ENCODE measurements at places on chromosomes 2 and 18.

DNA sequence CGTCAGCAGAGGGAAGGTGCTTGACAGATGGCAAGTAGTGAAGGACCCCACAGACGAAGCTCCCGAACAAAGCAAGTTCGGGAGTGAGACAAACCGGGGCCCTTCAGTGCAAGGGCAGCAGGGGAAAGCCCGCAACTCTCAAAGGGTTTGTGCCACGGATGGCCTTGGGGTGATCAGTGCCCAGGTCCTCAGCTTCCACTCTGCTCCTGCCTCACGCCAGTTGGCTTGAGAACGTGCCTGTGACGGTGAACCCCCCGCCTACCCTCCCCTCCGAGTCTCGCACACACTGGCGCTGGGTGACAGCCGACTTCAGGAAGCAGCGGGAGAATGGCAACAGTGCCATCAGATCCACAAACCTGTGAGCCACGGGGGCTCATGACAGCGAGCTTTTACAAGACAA is 56.8 kb upstream of the SALL3 start:
- H3K27ac ChIP-seq: no peak overlapping the region
- H3K27me3 ChIP-seq: no peaks in the 10 kb centered on the region
- no peak overlapping the region for H3K4me3 ChIP-seq
- no peaks in the 10 kb centered on the region for H3K36me3 ChIP-seq

DNA sequence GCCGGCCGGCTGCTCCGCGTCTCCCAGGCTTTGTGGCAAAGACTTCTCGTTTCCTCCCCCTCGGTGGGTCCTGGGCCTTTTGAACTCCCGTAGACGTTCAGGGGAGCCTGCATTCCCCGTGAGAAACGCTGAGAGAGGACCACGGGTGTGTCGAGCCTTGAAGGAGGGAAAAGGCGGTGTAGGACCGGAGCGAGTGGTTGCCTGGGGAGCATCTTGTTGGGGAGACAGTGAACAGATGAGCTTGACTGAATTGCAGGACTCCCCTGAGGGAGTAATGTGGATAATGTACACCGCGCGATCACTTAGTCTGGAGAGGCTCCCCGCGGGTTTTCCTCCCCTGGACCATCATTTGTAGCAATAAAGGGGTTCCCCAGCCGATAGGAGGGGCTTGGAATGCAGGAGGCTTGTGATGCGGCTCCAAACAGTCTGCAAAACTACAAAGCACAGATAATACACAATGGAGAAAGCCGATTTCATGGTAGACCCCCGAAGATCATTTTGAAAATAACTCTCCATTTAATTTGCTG is 769 bp downstream of the ALMS1 start:
- peaks cover 10% of the 10 kb centered on the region for H3K36me3 ChIP-seq
- peaks cover 28% of the 10 kb centered on the region for H3K4me1 ChIP-seq
- H3K27me3 ChIP-seq: peaks cover 5% of the 10 kb centered on the region
- no peak for DNase-seq

GRCh38 chr18:44117821-44118220 is 562.9 kb upstream of the SETBP1 start:
- H3K4me1 ChIP-seq: no peaks in the 10 kb centered on the region
- no peaks in the 10 kb centered on the region for H3K36me3 ChIP-seq
- no peak overlapping the region for H3K4me3 ChIP-seq
- H3K27ac ChIP-seq: no peak overlapping the region
- H3K27me3 ChIP-seq: no peaks in the 10 kb centered on the region

DNA sequence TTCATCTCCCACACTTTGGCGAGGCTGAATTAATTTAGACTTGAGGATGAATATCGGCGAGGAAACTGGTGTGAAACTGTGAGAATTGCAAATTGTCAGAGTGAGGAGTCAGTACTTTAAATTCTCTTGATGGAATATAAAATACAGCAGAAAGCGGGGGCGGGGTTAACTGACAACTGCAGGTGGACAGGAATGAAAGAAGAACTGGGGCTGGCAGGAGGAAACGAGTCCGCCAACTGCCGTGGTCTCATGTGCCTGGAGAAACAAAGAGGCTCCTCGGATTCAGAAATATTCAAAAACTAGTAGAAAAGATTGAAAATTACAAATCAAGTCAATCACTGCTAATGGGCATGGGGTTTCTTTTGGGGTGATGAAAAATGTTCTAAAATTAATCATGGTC is 44.3 kb downstream of the MOGAT1 start:
- H3K4me1 ChIP-seq: no peaks in the 10 kb centered on the region
- H3K27ac ChIP-seq: no peak overlapping the region
- H3K27me3 ChIP-seq: peaks cover 26% of the 10 kb centered on the region
- no peaks in the 10 kb centered on the region for H3K36me3 ChIP-seq
- DNase-seq: no peak

DNA sequence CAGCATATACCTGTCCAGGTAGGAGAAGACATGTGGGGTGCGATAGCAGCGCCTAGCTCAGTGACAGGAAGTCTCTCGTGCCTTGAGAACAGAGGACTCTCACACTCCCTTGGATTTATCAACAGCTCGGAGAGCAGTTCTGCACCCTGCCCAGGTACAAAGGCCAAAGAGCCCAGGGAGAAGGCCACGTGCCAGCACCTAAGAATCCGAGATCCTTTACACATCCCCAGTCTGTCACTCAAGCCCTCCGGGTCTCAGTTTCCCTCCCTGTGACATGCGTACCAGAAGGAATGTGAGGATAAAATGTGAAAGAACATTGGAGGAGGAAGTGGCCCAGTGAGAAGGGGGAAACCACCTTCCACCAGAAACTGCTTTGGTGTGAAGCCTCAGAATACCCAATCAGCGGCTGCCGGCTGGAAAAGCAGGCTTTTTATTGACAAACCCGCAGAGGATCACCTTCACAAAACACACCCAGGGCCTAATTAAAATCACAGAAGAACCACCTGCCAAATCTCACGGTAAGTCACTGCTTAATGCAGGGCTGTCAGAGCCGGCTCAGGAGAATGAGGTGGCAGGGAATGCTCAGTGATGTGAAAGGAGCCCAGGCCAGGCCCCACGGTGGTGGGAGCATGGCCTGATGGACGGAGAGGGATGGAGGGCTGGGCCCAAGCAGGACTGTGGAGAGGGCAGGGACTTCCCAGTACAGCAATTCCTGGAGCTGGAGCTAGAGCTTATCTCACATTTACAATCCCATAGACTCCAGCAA is 66.3 kb downstream of the MYO5B start:
- H3K27me3 ChIP-seq: peaks cover 10% of the 10 kb centered on the region
- H3K4me1 ChIP-seq: no peaks in the 10 kb centered on the region
- no peaks in the 10 kb centered on the region for H3K36me3 ChIP-seq
- no peak for DNase-seq

- H3K4me1 ChIP-seq: no peaks in the 10 kb centered on the region
- no peak for DNase-seq
- no peak overlapping the region for H3K27ac ChIP-seq
Observed at GRCh38 chr18:67276638-67277037, 239.9 kb downstream of the DSEL start.

DNA sequence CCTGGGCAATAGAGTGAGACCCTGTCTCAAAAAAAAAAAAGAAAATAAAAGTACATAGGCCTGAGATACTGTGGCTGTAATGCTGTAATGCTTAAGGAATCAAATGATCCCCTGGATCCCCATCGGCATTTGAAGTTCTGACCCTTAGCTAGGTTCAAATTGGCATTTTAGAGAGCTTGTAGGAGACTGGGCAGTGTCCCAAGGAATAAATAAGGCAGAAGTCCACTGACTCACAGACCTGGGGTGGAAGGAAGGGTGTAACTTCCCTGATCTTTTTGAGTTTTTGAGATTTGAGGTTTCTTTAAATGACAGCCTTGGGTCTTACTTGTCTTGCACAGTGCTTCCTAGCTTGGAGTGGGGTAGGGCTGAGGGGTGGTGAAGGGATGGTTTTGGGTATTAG is 553.7 kb downstream of the SLC4A3 start:
- no peaks in the 10 kb centered on the region for H3K36me3 ChIP-seq
- no peak overlapping the region for H3K4me3 ChIP-seq
- H3K27ac ChIP-seq: no peak overlapping the region
- H3K27me3 ChIP-seq: no peaks in the 10 kb centered on the region
- H3K4me1 ChIP-seq: no peaks in the 10 kb centered on the region

- peaks cover 31% of the 10 kb centered on the region for H3K36me3 ChIP-seq
- no peak overlapping the region for H3K27ac ChIP-seq
- H3K4me1 ChIP-seq: peaks cover 17% of the 10 kb centered on the region
- H3K4me3 ChIP-seq: no peak overlapping the region
- no peaks in the 10 kb centered on the region for H3K27me3 ChIP-seq
- no peak for DNase-seq
Observed at GRCh38 chr2:190514676-190515075, 19.8 kb downstream of the NEMP2 start.

GRCh38 chr2:237639836-237640220 is 12.4 kb downstream of the LRRFIP1 start:
- no peak overlapping the region for H3K4me3 ChIP-seq
- DNase-seq: no peak
- H3K4me1 ChIP-seq: peaks cover 7% of the 10 kb centered on the region
- H3K36me3 ChIP-seq: peaks cover 9% of the 10 kb centered on the region
- no peak overlapping the region for H3K27ac ChIP-seq
- H3K27me3 ChIP-seq: peaks cover 4% of the 10 kb centered on the region

DNA sequence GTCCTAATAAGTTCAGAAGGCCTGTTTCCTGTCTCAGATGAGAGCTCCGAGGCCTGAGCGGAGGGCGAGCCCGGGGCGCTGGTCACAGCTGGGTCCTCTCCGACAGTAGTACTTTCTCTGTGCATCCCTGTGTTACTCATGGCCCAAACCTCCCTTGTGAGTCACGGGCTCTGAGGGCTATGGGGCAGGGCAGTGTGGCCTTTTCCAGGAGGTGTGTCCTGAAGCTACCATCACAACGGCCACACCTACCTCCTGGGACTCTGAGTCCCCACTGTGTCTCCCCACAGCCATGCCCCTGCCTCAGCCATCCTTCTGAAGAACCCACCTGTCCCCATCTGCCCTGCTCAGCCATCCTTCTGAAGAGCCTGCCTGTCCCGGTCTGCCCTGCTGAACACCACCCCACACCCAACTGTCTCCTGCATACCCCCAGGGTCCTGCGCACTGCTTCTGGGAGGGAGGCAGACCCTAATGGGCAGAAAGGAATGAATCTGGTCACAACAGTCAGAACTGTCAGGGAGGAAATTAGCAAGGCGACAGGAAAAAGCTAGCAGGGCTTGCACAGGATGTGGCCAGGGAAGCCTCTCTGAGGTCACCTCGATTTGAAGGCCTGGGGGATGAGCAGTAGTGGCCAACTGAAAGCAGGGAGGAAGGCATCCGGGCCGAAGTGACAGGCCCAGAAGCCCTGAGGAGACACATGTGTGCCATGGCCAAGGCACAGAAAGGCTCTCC is 145.4 kb upstream of the RIOK3 start:
- peak overlapping the region; percentile 80 for H3K4me3 ChIP-seq
- H3K36me3 ChIP-seq: peaks cover 8% of the 10 kb centered on the region
- peak; percentile 67 for DNase-seq
- no peaks in the 10 kb centered on the region for H3K27me3 ChIP-seq
- peak overlapping the region; percentile 86 for H3K27ac ChIP-seq

GRCh38 chr2:99682275-99683060 is 192.7 kb upstream of the REV1 start:
- no peaks in the 10 kb centered on the region for H3K36me3 ChIP-seq
- no peaks in the 10 kb centered on the region for H3K4me1 ChIP-seq
- H3K27ac ChIP-seq: no peak overlapping the region
- no peak for DNase-seq

DNA sequence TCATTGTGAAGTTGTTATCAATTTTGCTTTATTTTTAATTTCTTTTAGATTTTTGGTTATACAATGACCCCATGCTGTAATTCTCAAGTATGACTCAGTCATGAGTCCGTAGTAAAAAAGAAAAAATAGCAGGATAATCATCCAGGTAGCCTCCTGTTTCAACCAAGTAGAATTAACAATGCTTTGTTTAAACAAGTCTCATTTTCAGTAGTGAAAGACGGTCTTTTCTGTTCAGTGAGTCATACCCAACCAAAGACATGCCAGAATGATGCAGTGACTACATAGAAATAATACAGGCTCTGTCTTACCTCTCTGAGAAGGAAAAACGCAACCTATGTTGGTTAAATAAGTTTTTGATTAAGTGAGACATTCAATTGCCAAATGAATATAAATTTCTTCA is 67.8 kb upstream of the DSC1 start:
- H3K27me3 ChIP-seq: no peaks in the 10 kb centered on the region
- H3K27ac ChIP-seq: no peak overlapping the region
- no peaks in the 10 kb centered on the region for H3K4me1 ChIP-seq
- H3K4me3 ChIP-seq: no peak overlapping the region
- DNase-seq: no peak

- H3K36me3 ChIP-seq: no peaks in the 10 kb centered on the region
- no peak for DNase-seq
- no peaks in the 10 kb centered on the region for H3K4me1 ChIP-seq
- H3K27me3 ChIP-seq: peaks cover 6% of the 10 kb centered on the region
- no peak overlapping the region for H3K4me3 ChIP-seq
Observed at GRCh38 chr2:222554517-222554916, 101.4 kb downstream of the FARSB start.

DNA sequence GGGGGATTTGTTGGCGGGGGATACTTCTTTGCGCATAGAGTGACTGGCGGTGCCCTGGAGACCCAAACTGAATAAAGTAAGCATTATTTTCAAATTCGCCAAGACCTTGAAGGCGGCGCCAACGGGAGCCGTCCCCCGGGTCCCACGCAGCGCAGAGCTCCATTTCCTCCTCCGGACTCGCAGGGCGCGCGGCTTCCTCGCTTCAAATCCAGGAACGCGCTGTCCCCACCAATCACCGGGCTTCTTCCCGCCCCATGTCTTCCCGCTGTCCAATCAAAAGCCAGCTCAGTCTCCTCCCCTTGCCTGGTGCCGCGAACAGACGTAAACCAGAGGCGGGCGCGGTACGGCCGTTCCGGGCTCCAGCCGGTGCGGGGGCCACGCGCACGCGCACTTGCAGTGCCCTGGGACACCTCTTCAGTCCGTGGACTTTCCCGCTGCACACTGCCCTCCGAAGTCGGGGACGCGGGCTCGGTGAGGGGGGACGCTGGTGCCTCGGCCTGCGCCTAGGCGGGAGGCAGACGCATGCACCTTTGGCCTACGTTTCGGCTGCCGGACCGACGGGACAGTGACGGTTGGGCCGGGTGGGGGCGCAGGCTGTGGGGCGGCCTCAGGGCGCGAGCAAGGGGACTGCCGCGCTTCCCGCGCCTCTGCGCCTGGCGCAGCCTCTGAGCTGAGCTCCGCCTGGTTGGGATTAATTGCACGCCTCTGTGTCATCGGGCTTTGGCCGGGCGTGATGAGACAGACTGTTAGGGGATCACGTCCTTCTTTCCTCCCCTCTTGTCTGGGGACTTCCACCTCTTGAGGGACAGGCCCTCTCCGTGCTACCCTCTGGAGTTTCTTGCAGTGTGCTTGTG is at the start of gene CEP192:
Gene CEP192 (plus strand): TSS at position 396 of the 854 bp plus-strand sequence. CDS start 8,063 bp downstream, outside the sequence.
- peaks cover 11% of the 10 kb centered on the region for H3K36me3 ChIP-seq
- H3K27ac ChIP-seq: peak within 1 kb of the TSS; percentile 87
- peaks cover 15% of the 10 kb centered on the region for H3K4me1 ChIP-seq
- peak; percentile 96 for DNase-seq
- no peaks in the 10 kb centered on the region for H3K27me3 ChIP-seq

- no peak overlapping the region for H3K27ac ChIP-seq
- H3K4me1 ChIP-seq: no peaks in the 10 kb centered on the region
- H3K4me3 ChIP-seq: no peak overlapping the region
- no peaks in the 10 kb centered on the region for H3K36me3 ChIP-seq
- DNase-seq: no peak
- no peaks in the 10 kb centered on the region for H3K27me3 ChIP-seq
Observed at GRCh38 chr2:185628985-185629384, 109.6 kb upstream of the FSIP2 start.

GRCh38 chr2:11121823-11122155 is 33.5 kb upstream of the SLC66A3 start:
- no peaks in the 10 kb centered on the region for H3K36me3 ChIP-seq
- no peak for DNase-seq
- H3K4me3 ChIP-seq: no peak overlapping the region
- no peaks in the 10 kb centered on the region for H3K27me3 ChIP-seq
- H3K27ac ChIP-seq: no peak overlapping the region
